Left ventricle myocardium inferior (tissue), 1 donor: ENCODE measurements at places on chromosomes 7 and 10. TPM values are rescaled to one million over a fixed set of nuclear protein-coding genes. Genes with fewer than 3 reads are reported as not detected.

DNA sequence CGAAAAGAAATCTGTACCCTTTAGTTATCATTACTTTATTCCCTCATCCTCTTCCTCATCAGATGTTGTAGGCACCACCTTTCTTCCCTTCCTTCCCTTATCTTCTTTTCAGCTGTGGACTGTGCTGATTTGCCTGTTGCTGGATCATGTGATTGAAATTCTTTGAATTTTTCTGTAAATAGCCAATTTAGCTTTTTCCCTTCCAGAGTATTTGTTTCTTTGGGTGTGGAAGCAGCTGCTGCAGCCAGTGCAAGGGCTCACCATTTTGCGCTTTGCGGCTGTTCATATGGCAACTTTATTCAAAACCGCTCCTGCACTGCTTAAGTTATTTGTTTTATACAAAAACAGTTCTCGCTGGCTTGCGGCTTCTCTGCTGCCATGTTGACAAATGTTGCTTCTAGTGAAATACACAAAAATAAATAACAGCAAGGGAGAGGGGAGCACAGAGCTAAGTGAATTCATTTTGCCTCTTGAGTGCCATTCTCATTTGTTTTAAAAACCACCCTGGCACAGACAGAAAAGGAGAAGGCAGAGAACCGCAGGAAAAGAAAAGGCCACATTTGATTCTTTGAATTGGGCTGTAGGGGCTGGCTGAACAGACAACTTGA lies 151.2 kb downstream of the AUTS2 start:
- H3K27ac ChIP-seq: no peak overlapping the region
- no peaks in the 10 kb centered on the region for H3K27me3 ChIP-seq
- no peak for DNase-seq

- no peaks in the 10 kb centered on the region for H3K27me3 ChIP-seq
- H3K36me3 ChIP-seq: no peaks in the 10 kb centered on the region
- H3K4me1 ChIP-seq: peaks cover 28% of the 10 kb centered on the region
- DNase-seq: no peak
- no peak overlapping the region for H3K27ac ChIP-seq
Measured at GRCh38 chr7:101968720-101969466, 151.5 kb downstream of the CUX1 start.

GRCh38 chr7:106367664-106368063 lies 82.9 kb upstream of the NAMPT start:
- H3K27ac ChIP-seq: no peak overlapping the region
- no peak overlapping the region for H3K4me3 ChIP-seq
- no peaks in the 10 kb centered on the region for H3K4me1 ChIP-seq
- DNase-seq: no peak
- no peaks in the 10 kb centered on the region for H3K36me3 ChIP-seq

- DNase-seq: no peak
- H3K36me3 ChIP-seq: no peaks in the 10 kb centered on the region
- H3K4me3 ChIP-seq: no peak overlapping the region
- H3K27me3 ChIP-seq: no peaks in the 10 kb centered on the region
Measured at GRCh38 chr7:136056651-136057231, 79.6 kb upstream of the MTPN start.

DNA sequence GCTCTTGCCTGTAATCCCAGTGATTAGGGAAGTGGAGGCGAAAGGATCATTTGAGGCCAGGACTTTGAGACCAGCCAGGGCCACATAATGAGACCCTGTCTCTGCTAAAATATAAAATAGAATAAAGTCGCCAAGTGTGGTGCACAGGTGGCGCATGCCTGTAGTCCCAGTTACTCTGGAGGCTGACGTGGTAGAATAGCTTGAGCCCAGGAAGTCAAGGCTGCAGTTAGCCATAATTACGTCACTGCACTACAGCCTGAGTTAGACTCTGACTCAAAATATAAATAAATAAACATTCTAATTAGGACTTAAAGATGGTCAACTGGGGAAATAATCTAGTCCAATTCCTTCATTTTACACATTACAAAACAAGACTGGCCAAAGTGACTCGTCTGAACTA lies 768 bp downstream of the CHCHD2 start:
- peaks cover 40% of the 10 kb centered on the region for H3K36me3 ChIP-seq
- H3K4me3 ChIP-seq: peak overlapping the region; percentile 84
- DNase-seq: no peak

DNA sequence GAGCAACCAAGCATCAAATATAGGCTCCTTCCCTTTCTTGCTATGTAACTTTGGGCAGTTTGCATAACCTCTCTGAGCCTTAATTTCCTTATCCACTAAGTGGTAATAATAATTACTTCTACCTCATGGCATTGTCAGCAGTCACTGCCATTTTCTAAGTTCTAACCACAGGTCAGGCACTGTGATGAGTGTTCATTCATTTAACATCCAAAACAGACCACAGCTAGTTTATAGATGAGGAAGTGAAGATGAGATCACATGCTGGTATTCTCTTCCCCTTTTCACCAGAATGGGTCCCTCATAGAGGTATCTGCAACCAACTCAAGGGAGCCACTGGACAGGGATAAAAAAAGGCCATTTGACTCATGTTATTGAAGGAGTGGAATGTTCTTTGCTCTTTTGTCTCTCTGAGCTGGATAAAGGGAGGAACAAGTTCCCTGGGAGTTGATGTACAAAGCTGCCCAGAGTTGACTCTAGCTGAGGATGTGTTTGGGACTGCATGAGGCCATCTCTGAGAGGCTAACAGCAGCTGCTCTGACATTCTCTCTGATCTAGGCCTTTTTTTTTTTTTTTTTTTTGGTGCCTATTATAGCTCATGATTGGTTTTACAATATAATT lies 65.0 kb downstream of the DNAJC12 start:
- H3K27me3 ChIP-seq: no peaks in the 10 kb centered on the region
- no peak overlapping the region for H3K27ac ChIP-seq
- no peak for DNase-seq
- H3K4me3 ChIP-seq: no peak overlapping the region
- no peaks in the 10 kb centered on the region for H3K4me1 ChIP-seq

DNA sequence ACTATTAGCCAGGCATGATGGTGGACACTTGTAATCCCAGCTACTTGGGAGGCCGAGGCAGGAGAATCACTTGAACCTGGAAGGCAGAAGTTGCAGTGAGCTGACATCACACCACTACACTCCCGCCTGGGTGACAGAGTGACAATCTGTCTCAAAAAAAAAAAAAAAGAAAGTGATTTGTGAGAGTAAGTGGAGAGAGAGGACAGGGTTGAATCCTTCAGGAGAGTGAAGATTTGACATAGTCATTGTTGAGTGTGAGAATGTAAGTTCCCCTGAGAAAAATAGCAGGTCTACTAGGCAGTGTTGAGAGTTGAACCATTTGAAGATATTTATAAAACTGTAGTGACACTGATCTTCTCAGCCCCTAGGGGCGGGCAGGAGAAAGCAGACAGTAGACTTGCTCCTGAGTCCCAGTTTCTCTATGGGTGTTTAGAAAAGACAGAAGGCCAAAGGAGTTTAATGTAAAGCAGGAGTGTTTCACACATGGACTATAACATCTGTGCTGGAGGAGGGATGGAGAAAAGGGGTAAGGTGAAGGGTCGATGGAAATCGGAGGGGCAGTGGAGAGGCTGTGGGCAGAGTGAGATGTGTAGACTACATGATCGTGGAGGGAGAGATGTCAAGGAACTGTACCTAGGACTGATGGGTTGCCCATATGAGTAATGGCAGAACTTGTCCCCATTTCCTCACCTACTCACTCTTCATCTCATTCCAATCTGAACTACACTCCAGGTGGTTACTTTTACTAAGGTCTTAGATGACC lies 13.7 kb upstream of the LAMB4 start:
- no peaks in the 10 kb centered on the region for H3K36me3 ChIP-seq
- no peaks in the 10 kb centered on the region for H3K27me3 ChIP-seq
- H3K4me3 ChIP-seq: no peak overlapping the region
- DNase-seq: no peak

- no peak for DNase-seq
- H3K4me1 ChIP-seq: no peaks in the 10 kb centered on the region
- H3K27ac ChIP-seq: no peak overlapping the region
- no peaks in the 10 kb centered on the region for H3K27me3 ChIP-seq
Measured at GRCh38 chr10:93352638-93353383, 129.3 kb downstream of the MYOF start.

DNA sequence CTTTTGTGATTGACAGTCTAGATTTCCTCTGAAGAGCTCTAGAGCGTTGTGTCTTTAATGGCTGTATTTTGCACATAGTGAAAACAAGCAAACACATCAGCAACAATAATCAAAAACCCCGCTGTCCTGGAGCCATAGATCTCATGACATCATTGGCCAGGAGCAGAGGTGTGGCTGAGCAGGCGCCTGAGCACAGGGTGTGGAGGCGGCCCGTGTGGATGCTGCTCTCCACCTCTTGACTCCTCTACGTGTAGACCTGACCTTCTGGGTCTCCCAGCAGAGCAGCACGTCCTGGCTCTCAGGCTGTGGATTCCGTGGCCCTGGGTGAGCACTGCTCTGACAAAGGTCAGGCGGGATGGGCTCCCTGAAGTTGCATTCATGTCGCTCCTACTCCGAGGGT lies 63.0 kb upstream of the INSYN2A start:
- DNase-seq: no peak
- peaks cover 1% of the 10 kb centered on the region for H3K4me1 ChIP-seq
- peaks cover 24% of the 10 kb centered on the region for H3K36me3 ChIP-seq
- H3K27ac ChIP-seq: no peak overlapping the region

DNA sequence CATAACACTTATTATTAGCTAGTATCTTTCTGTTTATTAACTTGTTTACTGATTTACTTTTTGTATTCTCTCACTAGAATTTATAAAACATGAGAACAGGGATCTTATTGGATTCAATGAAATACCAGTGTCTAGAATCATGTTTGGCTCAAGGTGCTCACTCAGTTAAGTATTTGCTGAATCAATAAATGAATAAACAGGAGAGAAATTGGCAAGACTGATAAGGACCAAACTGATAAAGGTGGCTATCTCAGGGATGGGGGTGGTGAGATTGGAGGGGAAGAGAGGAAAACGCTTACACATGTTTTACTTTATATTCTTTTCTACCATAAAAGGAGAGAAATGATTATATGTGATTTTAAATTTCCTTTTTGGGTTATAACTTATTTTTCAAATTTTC lies 43.3 kb upstream of the CCDC6 start:
- H3K27ac ChIP-seq: no peak overlapping the region
- H3K4me1 ChIP-seq: no peaks in the 10 kb centered on the region
- H3K36me3 ChIP-seq: no peaks in the 10 kb centered on the region

- no peaks in the 10 kb centered on the region for H3K36me3 ChIP-seq
- H3K4me1 ChIP-seq: no peaks in the 10 kb centered on the region
- peaks cover 3% of the 10 kb centered on the region for H3K27me3 ChIP-seq
- no peak overlapping the region for H3K27ac ChIP-seq
Measured at GRCh38 chr7:48875045-48875916, 49.1 kb upstream of the CDC14C start.

DNA sequence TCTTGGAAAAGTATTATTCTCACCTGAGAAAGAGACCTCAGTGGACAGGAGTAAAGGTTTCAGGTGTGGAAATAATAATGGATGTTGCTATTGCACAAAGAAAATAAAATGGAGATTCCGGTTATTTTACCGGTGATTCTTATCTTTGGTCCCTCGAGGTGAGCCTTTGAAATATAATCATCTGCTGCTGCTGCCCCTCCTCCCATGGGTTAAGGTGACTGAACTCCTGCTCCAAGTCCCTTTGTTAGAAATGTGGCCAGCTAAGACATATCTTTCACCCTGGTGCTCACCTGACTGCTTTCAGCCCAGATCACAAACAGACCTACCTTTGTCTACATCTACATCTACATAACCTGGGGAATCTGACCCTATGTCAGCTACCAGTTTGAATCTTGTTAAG lies 5.7 kb downstream of the CUBN start:
- no peak overlapping the region for H3K4me3 ChIP-seq
- no peaks in the 10 kb centered on the region for H3K27me3 ChIP-seq
- H3K27ac ChIP-seq: no peak overlapping the region
- H3K36me3 ChIP-seq: peaks cover 4% of the 10 kb centered on the region
- no peak for DNase-seq
- H3K4me1 ChIP-seq: no peaks in the 10 kb centered on the region

DNA sequence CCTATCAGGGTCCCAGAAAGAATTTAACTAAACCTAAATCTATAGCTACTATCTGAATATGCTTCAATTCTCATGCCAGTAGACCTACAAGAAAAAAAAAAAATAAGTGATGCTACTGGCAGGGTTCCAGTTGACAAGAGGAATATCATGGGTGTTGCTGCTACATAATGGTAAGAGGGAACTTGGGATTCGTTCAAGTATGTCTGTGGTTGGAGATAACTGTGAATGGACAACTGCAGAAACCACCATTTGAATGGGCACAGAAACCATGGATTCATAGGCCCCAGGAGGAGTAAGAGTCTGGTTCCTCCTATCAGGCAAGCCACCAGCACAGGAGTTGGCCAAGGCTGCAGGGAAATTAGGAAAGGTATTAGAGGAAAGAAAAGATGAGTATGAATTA lies 287.6 kb upstream of the HGF start:
- no peaks in the 10 kb centered on the region for H3K4me1 ChIP-seq
- DNase-seq: no peak
- no peak overlapping the region for H3K4me3 ChIP-seq
- no peak overlapping the region for H3K27ac ChIP-seq

- H3K4me1 ChIP-seq: peaks cover 10% of the 10 kb centered on the region
- H3K36me3 ChIP-seq: no peaks in the 10 kb centered on the region
- H3K4me3 ChIP-seq: no peak overlapping the region
- no peak overlapping the region for H3K27ac ChIP-seq
- no peak for DNase-seq
Measured at GRCh38 chr10:3009341-3009740, 58.0 kb upstream of the PFKP start.

GRCh38 chr7:142697270-142697669 lies 52.0 kb upstream of the PRSS1 start:
- no peaks in the 10 kb centered on the region for H3K36me3 ChIP-seq
- no peak overlapping the region for H3K4me3 ChIP-seq
- no peaks in the 10 kb centered on the region for H3K27me3 ChIP-seq
- no peak overlapping the region for H3K27ac ChIP-seq

GRCh38 chr7:43664681-43665080 lies 64.6 kb downstream of the COA1 start:
- DNase-seq: no peak
- no peak overlapping the region for H3K27ac ChIP-seq
- H3K4me1 ChIP-seq: peaks cover 31% of the 10 kb centered on the region
- H3K4me3 ChIP-seq: no peak overlapping the region

GRCh38 chr7:70660819-70661191 lies 471.1 kb upstream of the GALNT17 start:
- H3K4me1 ChIP-seq: peaks cover 20% of the 10 kb centered on the region
- H3K4me3 ChIP-seq: no peak overlapping the region
- no peaks in the 10 kb centered on the region for H3K36me3 ChIP-seq
- no peaks in the 10 kb centered on the region for H3K27me3 ChIP-seq

GRCh38 chr7:133859231-133859630 lies 267.9 kb upstream of the LRGUK start:
- peaks cover 7% of the 10 kb centered on the region for H3K4me1 ChIP-seq
- no peak for DNase-seq
- no peak overlapping the region for H3K27ac ChIP-seq

NPC1L1 gene
- 0.19 TPM for total RNA-seq

NOS3 gene
- total RNA-seq: 12.6 TPM

ANKRD7 gene
- total RNA-seq: 1.1 TPM

NRG3 gene
- 0.11 TPM for total RNA-seq

NHLRC2 gene
- total RNA-seq: 50.1 TPM

GNAI1 gene
- 14.5 TPM for total RNA-seq
